Coronary artery (tissue), 2 donors: ENCODE measurements at places on chromosomes 4 and X.
A peak's percentile ranks its signal among the peaks of the same experiment; 100 is the strongest.

GRCh38 chr4:120155287-120155686, 88.6 kb upstream of the MAD2L1 start:
- no peak for DNase-seq

GRCh38 chr4:141301216-141301615, 80.5 kb downstream of the ZNF330 start:
- no peak for DNase-seq

- no peak for DNase-seq
Observed at GRCh38 chr4:145034727-145035211, 63.2 kb downstream of the ANAPC10 start.

DNA sequence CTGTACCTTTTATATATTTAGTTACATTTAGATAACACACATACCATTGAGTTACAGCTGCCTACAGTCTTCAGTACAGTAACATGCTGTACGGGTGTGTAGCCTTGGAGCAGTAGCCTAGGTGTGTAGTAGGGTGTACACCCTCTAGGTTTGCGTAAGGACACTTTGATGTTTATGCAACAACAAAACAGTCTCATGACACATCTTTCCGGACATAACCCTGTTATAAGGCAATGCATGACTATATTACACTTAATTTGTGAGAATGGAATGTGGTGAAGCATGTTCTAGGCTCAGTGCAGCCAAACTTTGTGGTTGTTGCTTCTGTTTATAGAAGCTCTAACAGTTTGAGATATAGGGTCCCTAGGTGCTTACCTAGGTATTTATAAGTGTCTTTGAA, 65.4 kb downstream of the SPRY1 start:
- DNase-seq, result no peak

DNA sequence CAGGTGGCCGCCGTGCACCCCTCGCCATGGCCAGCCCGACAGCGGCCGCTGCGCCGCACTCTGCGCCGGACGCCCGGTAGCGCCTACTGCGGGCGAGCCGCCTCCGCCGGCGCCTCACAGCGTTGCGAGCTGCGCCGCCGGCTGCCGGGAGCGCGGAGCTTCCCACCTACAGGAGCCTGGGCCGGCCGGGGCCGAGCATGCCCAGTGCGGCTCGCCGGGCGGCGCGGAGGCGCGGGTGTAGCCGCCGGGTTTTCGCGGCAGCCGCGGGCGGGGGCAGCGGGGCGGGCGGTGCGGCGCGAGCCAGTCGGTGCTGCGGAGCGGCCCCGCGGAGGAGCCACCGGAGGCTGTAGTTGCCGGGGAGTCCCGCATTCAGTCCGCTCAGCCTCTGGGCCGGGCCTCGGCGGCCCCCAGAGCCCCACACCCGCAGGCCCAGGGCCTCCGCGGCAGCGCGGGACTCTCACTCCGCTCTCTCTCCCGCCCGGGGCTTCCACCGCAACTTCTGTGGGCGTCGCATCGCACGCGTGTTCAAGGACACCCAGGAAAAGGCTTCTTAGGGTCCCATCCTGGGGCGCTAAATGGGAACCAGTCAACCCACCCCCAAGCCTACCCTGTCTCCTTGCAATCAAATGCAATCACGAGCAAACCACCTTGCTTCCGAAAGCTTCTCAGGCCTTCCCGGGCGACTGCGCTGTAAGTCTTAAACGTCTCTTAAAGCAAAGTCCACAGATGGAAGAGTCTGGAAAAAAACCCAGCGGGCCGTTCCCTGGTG, at the start of gene MFAP3L:
MFAP3L (minus strand) TSS at position 143 of the 769 bp plus-strand sequence. CDS start 20,518 bp downstream, outside the sequence.
- peak; percentile 91 for DNase-seq

GRCh38 chr4:140152751-140153418, 1.1 kb downstream of the MAML3 start:
- DNase-seq, result peak; percentile 85

GRCh38 chr4:88533937-88534750, 10.6 kb upstream of the PYURF start:
- no peak for DNase-seq

DNA sequence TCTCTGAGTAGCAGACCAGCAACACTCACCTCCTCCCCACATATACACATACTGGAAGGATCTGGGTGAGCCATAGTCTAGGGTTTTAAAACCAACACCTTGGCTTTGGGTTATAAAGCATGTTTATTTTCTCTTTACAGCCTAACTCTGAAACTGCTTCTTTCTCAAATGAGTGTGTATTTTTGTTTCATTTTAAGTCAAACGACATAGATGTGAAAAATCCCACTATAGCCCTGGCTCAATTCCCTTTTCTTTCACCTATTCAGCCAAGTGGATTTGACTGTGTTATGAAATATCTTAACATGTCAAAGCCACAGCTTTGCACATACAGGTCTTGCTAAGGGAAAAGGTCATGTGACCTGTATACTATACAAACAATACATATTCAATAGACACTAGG, 13.8 kb downstream of the NEXMIF start:
- DNase-seq, result no peak

GRCh38 chr4:83370640-83370906, 35.9 kb upstream of the HPSE start:
- DNase-seq, result no peak

DNA sequence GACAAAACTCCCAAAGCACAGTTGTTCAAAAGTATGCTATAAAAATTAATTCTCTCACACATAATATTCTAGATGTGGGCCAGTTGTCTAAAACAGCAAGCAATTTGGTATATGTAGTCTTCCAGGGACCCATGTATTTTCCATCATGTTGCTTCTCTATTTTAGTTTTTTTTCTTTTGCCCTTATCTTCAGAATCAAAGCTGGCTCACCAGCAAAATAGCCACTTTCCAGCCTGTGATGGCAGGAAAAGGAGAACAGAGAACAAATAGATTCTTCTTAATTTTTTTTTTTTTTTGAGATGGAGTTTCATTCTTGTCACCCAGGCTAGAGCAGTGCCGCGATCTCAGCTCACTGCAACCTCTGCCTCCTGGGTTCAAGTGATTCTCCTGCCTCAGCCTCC, 680.8 kb upstream of the TENM3 start:
- DNase-seq, result no peak

DNA sequence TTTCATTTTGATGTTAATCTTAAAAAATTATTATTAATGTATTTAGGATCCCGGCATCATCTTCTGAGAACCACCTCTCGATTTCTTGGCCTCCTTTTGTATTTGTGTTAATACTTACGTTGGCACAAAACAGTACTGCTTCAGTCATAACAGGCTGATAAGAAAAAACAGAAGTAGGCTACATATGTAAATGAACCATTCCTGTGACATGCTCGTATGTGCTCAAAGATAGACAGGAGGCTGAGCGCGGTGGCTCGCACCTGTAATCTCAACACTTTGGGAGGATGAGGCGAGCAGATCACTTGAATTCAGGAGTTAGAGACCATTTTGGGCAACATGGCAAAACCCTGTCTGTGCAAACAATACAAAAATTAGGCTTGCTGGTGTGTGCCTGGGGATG, 109.4 kb upstream of the H2AZ1 start:
- DNase-seq, result no peak

DNA sequence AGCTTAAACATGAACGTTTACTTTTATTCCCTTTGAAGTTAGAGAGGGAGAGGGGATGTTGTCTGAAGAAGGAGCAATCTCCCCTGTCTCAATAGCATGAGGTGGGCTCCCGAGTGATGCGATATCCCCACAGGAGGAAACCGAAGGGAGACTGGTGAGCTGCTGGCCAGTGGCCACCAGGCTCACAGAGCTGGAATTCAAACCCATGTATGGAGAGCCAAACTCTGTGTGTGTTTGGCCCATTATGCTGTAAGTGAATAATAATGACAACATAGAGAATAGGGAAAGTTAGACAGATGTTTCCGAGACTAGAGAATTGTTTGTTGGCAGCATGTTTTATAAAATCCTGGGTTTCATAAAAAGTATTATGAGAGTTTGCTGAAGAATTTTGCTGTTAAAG, 66.1 kb upstream of the CLNK start:
- DNase-seq, result no peak

DNA sequence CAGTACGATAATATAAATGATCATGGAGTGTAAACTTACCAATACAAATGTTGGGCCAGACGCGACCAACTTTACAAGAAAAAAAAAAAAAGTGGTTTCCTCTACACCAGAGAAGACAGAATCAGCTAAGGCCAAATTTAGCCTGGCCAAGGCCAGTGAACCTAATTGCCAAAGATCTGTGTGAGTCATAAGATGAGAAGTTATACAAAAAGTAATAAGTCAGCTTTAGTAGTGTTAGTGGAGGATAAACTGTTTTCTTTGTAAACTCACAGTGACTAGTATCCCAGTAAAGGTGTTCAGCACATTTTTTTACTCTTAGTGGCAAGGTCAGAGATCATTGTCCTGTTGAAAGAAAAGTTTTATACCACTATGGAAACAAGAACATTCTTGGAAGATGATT, 531.4 kb upstream of the TECRL start:
- DNase-seq, result no peak

DNA sequence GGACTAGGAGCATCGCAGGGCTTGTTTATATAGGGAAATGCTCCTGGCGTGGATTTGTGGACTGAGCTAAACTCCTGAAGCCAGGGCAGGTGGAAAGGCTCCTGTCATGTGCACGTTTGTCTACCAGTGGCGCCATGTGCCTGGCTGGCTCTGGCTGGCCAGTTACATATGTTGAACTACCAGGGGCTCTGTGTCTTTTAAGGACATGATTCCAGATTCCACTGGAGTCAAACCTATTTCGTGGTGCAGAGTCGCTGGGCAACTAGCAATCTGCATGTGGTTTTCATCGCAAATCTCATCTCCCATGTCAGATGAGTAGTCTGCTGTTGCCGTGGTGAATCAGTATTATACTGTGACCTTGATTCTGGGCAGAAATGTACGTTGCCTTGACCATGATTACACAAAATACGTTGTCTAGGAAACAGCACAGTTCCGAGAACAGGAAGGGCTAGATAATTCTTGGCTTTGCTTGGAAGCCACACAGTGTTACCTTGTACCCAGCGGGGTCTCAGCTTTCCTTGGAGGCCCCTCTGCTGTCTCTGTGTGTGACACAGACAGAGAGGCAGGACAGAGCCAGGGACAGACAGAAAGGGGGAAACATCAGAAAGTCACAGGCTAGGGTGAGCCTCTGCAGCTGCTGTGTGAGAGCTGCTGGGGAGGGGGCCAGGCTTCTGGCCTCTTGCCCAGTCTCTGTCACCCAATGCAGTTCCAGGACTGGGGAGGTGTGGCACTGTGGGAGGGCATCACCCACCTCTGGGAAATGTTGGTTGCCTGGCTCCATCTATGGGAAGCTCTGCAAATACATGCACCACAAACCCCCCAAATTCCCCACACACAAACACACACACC, 19.2 kb downstream of the PNMA6E start:
- peak; percentile 65 for DNase-seq

DNA sequence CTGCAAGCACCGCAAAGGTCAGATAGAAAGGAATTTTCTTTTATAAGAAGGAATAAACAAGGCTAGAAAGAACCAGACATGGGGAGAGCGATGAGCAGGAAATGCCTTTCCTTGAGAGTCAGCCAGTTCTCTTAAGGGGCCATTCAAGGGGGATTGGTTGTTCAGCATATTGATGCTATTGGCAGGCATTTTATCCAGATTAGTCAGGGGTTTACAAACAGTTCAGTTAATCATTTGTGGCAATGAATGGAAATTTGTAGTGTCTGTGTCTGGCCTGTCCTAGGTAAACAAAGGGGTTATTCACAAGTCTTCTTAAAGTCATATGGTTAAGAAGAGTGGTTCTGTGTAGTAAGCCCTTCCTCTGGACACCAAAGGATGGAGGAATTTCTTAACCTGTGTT, 184.7 kb upstream of the FRMPD4 start:
- no peak for DNase-seq

DNA sequence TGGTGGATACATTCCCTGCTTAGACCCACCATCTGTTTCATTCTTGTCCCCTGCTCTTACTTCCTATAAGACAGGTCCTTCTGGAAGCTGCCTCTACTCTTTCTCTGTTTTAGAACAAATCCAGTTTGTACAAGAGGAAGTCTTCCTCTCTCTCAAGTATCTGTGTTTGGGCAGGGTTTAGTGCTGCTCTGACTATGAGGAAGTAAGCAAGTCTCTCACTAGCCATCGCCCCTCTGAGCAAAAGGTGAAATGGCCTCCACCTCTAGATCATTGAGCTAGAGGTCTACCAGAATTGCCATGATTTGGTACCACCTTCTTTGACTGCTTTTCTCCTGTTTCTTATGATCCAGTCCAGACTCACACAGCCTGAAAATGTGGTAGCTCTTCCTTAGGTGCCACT, 8.4 kb downstream of the BTK start:
- DNase-seq, result no peak

DNA sequence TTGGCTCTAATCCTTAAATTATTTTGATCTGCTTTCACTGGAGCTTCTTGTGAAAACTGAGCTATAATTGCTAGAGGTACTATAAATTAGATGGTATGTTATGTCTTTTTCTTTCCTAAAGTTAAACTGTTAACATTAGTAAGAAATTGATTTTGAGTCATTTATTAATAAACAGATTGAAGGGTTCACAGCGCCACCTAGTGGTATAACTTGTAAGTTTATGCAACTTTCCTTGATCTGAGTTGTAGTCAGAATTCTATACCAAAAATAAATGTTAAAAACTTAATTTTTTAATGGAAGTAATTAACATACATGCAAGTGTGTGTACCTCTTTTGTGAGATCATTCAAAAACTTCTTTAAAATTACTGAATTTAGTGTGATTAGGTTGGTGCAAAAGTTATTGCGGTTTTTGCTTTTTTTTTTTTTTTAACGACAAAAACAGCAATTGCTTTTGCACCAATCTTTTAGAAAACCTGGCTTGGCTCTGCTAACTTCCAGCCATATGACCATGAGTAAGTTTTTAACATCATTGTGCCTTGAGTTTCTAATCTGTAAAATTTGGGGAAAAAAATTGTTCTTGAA, 151.5 kb downstream of the CENPC start:
- DNase-seq, result no peak

- DNase-seq, result no peak
Observed at GRCh38 chr4:155072417-155072816, 136.0 kb upstream of the NPY2R start.

- DNase-seq, result no peak
Observed at GRCh38 chrX:10744007-10744406, 123.6 kb upstream of the MID1 start.

DNA sequence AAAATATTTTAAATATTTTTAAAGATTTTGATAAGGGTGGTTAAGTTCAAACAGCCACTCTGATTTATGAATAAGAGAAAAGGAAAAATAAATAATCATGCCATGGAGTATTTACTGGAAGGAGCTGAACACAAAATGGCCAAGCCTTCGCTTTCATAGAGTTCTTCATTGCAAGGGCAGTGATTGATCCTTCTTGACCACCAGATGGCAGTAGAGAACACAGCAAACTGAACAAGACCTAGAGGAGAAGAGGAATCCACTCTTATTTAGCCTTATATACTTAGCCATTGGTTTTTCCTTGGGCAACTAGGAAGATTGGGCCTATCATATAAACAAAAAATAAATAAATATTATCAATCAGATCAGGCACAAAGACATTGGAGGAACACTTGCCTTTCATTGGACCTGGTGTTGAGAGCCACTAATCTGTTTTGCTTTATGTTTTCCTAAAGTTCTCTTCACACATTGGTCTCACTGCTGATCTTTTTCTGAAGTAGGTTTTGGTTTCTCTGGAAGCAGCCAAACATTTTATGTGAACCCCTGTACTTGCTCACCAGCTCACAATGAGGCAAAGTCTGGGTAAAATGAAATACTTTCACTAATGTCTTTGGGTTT, 58.1 kb upstream of the PARM1 start:
- DNase-seq, result no peak
